ENCODE measurements at places on chromosomes 5 and 9. TPM values are rescaled to one million over a fixed set of nuclear protein-coding genes. Genes with fewer than 3 reads are reported as not detected.

- DNase-seq = no peak
These were observed 32.6 kb upstream of the ANXA1 start for GRCh38 chr9:73118898-73119554.

DNA sequence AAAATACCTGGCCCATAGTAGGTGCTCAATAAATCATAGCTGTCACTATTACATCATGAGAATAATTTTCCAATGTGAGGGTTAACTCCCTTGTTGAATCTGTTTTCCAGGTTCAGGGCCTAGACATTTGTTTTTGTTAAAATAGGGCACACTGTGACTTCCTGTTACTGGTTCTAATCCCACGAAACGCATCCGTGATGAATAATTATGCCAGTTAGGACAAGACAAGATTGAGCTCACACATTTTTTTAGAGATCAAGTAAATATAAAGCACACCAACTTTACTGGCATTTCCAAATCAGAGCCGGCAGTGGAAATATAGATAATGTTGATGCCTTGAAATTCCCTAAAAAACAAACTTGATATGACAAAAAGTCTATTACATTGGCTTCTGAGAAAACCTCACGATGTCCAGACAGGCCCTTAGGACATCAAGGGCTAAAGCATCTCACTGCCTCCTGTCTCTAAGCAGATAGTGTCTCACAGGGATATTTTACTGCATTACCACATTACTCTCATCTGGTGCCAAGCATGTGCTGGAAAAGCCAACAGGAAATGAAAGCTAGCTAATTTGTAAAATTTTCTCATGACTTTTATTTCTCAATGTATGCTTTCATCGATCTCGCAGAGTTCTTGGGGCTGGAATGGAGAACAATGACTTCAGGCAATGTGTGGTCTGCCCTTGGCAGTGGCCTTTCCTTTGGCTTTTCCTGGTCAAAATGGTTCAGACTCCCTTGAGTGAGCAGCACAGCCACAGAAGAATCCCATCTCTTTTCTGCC lies 414.3 kb upstream of the PAPPA start:
- DNase-seq = no peak

DNA sequence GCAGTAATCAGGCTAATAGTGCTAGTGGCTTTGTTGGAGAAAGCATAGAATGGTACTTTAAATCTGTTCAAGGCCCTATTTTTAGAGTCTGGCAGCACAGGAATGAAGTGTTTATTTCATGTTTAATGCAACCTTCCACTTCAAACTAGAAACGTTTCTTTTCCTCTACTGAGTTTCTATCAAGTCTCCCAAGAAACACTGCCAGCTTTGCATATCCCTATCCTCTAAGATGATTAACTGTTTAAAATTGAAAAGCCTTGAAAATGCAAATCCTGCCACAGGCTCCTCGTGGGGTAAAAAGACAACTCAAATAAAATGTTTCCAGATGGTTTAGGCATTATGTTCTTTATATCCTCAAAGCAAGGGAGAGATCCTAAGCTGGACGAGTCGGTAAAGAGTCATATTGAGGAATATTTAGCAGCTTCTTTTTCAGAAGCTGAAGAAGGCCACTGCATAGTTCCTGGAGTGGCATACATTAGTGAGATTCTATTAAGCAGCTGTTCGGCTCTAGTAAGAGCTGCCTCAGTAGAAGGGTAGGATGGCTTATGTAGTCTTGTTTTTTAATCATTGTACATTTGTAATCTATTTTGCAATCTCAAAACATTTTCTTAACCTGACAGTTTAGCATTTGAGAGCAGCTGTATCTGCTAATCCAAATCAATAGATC lies 251.2 kb downstream of the CHSY3 start:
- no peak for DNase-seq

- no peak for DNase-seq
These were observed 39.8 kb downstream of the MAMDC2 start for GRCh38 chr9:70083429-70083828.

OMD gene
- total RNA-seq = not detected
